Left colon (tissue), 2 donors: ENCODE measurements at places on chromosomes 16 and 17. TPM values are rescaled to one million over a fixed set of nuclear protein-coding genes. Genes with fewer than 3 reads are reported as not detected.
A peak's percentile ranks its signal among the peaks of the same experiment; 100 is the strongest.

- peak; percentile 61 for DNase-seq
Measured at GRCh38 chr16:48366165-48367093, 18.8 kb downstream of the SIAH1 start.

CHST6 gene
- total RNA-seq: 2.0 TPM

ZNHIT3 gene
- total RNA-seq: 23.8 TPM

CDIP1 gene
- 17.1 TPM for total RNA-seq

GRCh38 chr17:17509601-17510425, 13.6 kb upstream of the RASD1 start:
- no peak for DNase-seq

HYDIN gene
- 1.9 TPM for total RNA-seq

DNA sequence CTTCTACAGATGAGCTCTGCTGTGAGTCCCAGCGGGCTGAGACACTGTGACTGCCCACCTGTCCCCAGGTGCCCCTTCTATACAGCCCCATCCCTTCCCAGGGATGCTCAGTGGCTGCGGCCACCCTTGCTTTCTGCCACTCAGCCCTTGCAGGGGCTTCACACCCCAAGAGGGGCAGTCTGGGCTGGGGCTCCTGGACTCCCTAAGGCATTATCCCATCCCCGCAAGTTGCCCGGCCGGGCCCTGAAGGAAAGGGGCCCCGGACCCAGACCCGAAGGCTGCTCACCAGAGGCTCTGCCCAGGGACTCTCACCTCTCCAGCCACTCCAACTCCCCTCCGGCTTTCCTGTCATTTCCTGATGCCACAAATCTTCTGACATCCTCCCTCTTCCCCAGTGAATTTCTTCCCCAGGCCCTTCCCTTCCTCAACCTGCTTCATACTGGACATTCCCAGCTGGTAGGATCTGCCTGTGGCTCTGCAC, 88.5 kb upstream of the TOB1 start:
- no peak for DNase-seq

GRCh38 chr16:84985079-84986065, 26.0 kb downstream of the ZDHHC7 start:
- no peak for DNase-seq

CEP112 gene
- total RNA-seq: 4.5 TPM

GRCh38 chr16:54493061-54493460, 206.5 kb upstream of the IRX3 start:
- DNase-seq: no peak

DNA sequence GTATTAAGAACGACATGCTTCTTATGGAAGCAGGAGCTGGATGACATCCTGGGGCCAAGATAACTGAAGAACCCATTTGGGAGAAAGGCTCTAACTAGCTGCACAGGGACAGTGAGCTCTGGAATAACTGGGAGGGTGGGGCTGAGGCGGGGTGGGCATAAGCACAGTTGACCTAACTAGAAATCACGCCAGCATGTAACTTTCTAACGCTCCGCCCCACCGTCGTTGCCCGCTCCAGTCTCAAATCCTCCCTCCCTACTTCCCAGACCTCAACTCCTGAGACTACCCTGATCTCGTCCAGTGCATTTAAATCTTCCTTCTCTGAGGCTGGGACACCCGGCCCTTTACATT, 436 bp downstream of the PHB1 start:
- peak; percentile 40 for DNase-seq

DNA sequence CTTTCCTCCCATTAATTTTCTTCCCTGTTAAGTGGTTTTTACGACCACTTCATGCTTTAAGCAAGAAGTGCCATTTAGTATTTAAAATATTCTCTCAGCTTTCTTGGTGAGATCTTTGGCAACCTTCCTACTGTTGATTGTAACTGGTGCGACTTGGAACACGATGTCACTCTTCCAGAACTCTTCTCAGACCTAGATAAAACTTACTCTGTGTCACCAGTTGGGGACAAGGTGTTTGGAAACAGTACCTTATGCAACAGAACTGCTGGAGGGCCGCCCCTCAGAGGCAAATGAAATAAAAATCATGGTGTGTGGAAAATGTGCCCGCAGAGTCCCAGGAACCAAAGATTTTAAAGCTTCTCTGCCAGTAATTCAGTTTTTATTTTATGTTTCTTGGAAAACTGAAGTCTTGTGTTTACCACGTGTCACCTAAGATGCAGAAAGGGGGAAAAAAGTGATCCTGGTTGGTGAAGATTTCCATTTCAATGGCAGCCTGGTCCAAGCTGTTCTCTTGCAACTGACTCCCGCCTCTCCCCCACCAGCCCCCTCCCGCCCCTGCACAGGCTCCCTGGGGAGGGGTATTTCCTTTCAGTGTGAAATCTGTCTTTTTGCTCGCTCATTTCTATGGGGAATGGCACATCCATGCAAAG, 7.2 kb upstream of the HSD11B2 start:
- DNase-seq: no peak

KRTAP2-2 gene
- not detected for total RNA-seq

- DNase-seq: no peak
Measured at GRCh38 chr17:13157656-13158055, 139.8 kb upstream of the ELAC2 start.

DNA sequence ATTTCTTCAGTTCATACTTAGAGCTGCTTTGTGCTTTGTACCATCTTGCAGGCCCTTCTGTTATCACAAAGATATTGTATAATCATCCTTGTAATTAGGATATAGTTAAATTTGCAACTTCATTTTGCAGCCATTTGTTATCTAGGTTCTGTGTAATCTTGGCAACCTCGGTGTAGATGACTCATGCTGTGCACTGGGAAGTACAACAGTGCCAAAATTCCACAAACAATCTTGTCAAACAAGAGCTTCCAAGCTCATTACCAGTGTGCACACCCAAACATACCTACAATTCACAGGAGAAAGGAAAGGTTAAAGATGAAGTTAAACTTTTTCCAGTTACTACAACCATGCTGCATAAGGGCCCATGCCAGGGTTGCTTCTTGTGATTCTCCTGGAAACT, 1231.8 kb downstream of the CDH11 start:
- DNase-seq: no peak
